ENCODE measurements at places on chromosomes 1 and 21. TPM values are rescaled to one million over a fixed set of nuclear protein-coding genes. Genes with fewer than 3 reads are reported as not detected.

PTPN22 gene
- 6.6 TPM for total RNA-seq

ID3 gene
- 97.8 TPM for total RNA-seq

DUSP10 gene
- 5.3 TPM for total RNA-seq

JAM2 gene
- total RNA-seq, result 12.0 TPM

WDTC1 gene
- total RNA-seq, result 42.2 TPM

LDLRAD1 gene
- total RNA-seq, result not detected

TBX15 gene
- total RNA-seq, result 0.82 TPM

CNIH3 gene
- 4.3 TPM for total RNA-seq

PLXNA2 gene
- total RNA-seq, result 27.9 TPM

RPRD2 gene
- total RNA-seq, result 40.4 TPM

UBE2U gene
- total RNA-seq, result not detected

LAPTM5 gene
- 108 TPM for total RNA-seq

GRCh38 chr1:87684713-87685205 is 356.1 kb downstream of the LMO4 start:
- DNase-seq, result no peak

DNA sequence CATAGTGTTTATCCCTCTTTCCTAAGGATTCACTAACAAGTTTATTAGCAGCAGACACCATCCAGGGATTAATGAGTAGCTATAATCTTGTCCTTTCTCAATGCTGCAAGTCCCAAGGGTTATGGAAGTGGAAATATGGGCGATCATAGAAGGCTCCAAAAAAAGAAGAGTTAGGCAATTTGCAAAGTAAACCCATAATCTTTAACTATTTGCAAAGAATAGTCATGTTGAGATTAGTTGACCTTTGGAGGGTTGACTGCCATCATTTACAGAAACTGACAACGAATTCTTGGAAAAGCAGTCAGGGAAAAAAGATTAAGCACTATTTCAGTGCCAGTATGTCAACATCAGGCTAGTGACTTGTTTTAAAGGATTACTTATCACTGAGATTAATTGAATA is 169.9 kb downstream of the KCNT2 start:
- DNase-seq, result no peak

- no peak for DNase-seq
Observed at GRCh38 chr1:35475356-35475755, 81.8 kb downstream of the KIAA0319L start.

DNA sequence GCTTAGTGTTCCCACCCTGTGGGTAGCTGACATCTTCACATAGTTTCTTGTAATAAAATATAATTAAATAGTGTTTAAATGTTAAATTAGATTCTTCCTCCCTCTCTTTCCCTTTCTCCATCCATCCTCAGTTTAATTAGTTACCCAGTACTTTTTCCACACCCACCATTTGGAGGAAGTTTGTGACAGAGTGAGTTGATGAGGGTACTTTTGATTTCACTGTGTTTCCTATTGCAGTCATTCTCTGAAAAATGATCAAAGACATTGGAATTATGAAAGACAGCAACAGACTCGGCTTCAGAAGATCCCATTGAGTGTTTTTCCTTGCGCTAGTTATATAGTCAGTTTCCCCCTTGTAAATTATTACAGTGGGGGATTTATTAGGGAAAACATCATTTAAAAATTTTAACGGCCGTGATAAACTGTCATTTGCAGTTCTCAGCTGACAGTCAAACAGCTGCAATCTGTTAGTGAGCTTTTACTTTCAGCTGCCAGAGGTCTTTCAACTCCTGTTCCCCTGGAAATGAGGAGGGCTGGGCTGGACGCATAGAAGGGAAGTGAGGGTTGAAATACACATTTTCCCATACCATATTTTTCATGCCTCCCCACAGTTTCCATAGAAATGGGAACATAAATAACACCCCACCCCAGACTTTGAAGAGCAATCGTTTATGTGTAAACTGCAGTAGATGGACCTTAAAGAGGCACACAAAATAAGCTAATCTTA is 61.3 kb upstream of the CACYBP start:
- peak; percentile 89 for DNase-seq

- DNase-seq, result no peak
Observed at GRCh38 chr1:232669981-232670747, 40.2 kb upstream of the SIPA1L2 start.

GRCh38 chr1:27136236-27136551 is 18.7 kb downstream of the SLC9A1 start:
- no peak for DNase-seq

GRCh38 chr1:25562101-25562927 is 18.9 kb downstream of the LDLRAP1 start:
- no peak for DNase-seq

GRCh38 chr1:219347921-219348391 is 174.3 kb downstream of the LYPLAL1 start:
- DNase-seq, result no peak

GRCh38 chr1:209434066-209434465 is 149.4 kb upstream of the CAMK1G start:
- no peak for DNase-seq

DNA sequence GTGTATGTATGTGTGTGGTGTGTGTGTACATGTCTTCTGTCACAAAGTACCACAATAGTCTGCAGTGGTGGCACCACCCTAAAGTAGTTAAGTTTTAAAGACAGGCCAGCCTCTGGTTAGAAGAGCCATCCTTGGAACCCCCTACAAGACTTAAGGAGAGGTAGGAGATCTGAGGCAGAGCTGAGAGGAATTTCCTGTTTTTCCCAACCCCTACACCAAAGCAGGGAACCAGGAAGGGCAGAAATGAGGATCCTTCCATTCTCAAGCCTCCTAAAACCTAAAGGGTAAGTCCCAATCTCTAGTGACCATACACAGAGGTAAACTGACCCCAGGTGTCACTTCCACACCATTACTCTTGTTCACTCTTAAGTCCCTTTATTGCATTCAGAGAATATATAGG is 11.1 kb downstream of the PEA15 start:
- no peak for DNase-seq

- DNase-seq, result no peak
Observed at GRCh38 chr1:85582687-85583591, 2.4 kb downstream of the CCN1 start.

GRCh38 chr1:39098546-39099250 is 72.5 kb downstream of the NDUFS5 start:
- DNase-seq, result peak; percentile 74

DNA sequence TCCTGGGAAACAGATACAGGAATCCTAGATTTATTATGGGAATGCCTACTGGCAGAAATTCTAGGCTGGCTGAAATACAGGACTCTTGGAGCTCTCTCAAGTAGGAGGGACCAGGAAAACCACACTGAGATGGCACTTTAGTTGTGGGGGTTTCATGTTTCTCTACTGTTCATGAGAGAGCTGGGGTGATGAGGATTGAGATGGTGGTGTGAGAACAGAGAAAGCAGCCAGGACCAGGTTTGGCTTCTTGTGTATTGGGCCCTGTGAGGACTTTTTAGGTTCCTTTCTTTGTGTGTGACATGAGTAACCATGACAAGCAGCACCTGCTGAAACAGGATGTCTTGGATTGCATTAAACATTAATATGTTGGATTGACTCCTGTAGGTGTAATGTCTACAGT is 4.9 kb downstream of the ARID1A start:
- no peak for DNase-seq

- DNase-seq, result no peak
Observed at GRCh38 chr1:230822092-230822581, 46.2 kb downstream of the C1orf198 start.

- no peak for DNase-seq
Observed at GRCh38 chr1:172630056-172630818, 28.7 kb upstream of the FASLG start.

DNA sequence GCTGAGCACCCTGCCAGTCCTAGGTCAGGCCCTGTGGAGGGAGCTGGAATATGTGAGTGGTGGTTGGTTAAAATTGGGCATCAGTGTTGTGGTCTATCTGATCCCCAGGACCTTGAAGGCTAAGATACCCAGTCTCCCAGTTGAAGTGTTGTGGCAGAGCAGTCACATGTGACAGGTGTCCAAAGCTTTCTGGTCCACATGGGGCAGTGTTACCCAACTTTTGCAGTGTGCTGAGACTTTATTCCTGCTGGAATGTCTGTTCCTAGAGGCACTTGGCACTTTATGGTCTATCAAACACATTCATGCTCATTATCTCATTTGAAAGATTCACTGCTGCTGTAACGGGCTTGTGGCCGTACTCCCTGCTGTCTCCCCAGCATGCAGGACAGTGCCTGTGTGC is 21.0 kb upstream of the LORICRIN start:
- no peak for DNase-seq

GRCh38 chr1:8357329-8358101 is 39.6 kb downstream of the SLC45A1 start:
- no peak for DNase-seq

DNA sequence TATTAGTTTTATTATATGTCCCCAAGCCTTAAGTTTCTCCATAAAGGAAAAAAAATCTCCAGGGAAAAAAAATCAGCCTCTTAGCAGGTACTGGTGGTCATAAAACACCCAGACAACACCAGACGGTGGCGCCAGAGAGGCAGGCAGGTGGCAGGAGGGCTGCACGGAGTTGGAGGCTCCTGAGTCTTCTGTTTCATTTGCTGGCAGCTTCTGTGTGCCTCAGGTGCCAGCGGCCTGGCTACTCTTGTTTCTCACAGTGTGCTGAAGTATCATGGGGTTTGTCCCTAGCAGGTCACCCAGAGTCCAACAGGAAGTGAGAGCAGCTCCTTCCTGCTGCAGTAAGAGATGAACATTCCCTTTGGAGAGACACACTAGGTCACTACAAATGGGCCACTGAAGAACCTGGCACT is 123.3 kb upstream of the GADD45A start:
- DNase-seq, result peak; percentile 92

DNA sequence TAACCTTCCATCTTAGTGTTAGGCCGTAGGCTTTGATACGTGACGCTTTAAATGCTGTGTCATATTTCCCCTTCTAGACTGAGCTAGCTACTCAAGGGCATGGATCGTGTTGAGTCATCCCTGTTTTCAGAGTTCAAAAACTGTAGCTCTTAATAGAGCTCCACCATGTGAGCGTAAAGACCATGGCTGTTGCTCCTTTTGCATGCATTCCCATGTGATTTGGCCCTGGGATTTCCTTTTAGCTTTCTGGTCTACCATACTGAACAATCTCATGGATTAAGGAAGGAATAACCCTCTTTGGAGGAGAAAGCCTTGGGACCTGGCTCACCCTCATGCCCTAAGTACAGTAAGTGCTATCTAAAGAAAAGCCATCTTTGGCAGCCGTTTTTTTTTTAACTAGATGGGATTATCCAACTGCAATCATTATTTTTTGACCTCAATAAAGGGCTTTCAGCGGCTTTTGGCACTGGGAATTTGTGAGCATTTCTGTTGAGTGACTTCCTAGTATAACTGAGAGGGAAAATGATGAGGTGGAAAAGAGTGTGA is 76.6 kb downstream of the PLPP3 start:
- no peak for DNase-seq

- no peak for DNase-seq
Observed at GRCh38 chr21:34673006-34673405, 4.2 kb downstream of the CLIC6 start.

DNA sequence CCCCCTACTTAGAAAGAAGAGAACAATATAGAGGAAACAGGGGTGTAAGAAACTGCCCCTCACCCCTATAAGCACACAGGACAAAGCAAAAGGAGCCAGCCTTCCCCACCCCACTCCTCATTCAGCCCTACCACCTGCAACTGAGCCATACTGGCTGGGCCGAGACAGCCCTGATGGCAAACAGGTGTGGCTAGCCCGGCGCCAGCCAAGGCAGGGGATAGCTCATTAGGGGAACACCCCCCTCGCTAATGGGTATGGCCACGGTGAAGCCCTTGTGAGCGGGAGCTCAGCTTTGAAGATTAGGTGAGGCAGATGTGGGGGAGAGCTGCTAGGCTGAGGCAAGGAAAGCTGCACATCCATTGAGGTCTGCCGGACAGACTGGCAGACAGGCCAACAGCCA is 65.5 kb downstream of the ERI3 start:
- peak; percentile 42 for DNase-seq

DNA sequence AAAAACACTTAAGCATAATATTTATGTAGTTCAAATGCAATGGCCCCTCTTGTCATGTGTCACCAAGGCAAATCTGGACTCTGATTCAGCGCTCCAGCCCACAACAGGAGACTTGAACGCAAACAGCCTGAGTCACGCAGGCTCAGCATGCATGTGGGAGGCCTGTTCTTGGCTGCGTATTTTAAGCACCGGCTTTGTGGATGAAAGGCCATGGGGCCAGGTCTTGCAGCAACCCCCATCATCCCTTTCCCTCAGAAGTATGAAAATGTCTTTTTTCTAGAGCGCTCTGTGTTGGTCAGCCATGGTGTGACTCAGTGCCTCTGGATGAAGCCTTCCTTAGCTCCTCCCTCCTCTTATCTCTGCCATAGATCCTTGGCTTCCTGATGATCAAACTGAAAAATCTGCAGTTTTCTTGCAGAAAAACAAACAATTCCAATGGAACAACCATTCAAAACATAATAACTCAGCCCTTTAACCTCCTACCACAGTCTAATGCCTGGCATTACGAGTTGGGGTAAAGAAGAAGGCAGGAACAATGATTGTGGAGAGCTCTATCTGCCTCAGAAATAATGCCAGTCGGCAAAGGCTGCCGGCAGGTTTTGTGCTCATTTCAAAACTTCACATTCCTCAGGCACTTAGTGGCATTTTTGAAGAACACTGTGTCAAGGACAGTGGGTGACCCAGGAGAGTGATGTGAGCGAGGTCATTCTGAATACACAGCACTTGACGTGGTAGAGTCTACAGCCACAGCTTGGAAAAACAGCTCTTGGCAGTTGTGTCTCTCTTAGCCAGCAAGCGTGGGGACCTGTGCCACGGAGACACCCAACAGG is 167.5 kb downstream of the CLIC6 start:
- peak; percentile 82 for DNase-seq

GRCh38 chr1:214952648-214953047 is 129.9 kb upstream of the KCNK2 start:
- DNase-seq, result no peak

- DNase-seq, result no peak
Observed at GRCh38 chr21:33541105-33541711, 709 bp downstream of the GART start.

DNA sequence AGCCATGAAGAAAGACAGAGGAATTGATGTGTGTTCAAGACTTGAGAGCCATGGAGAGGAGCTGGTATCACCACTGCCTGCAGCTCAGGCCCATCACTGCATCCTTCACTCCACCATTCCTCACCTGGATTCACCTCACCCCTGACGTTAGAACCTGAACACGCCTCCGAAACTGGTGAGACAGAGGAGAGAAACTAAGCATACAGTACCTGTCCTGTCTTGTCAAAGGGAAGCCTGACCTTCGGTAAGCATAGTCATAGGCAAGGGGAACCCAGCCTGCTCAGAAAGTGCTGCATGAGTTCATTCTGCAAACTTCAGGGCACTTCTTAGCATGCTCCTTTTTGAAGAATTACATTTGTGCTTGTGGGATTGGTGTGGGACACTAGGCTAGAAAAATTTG is 425.8 kb downstream of the DSCAM start:
- DNase-seq, result no peak

- DNase-seq, result peak; percentile 54
Observed at GRCh38 chr1:6743189-6744101, 41.8 kb upstream of the CAMTA1 start.
